GM23248 (cell line): ENCODE measurements at places on chromosomes 16 and 17.

DNA sequence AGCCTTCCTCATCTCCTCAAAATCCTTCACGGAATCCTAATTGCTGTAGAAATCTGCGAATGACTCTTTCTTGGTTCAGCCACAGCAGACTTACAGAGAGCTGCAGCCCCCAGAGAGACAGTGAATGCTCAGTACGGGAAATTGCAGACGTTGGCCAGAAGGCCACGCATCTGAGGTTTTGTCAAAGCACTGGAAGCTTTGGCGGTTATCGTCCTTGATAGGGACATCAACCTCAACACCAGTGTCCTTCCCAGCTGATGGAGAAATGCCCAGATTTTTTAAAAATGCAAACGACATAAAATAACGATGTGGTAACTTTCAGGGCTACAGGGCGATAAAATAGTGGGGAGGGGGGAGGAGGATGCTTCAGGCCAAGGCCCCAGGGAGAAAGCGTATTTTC lies 166.6 kb upstream of the CIBAR2 start:
- no peak for DNase-seq

GRCh38 chr16:87250431-87250960 lies 66.7 kb downstream of the C16orf95 start:
- no peak for DNase-seq

- no peak for DNase-seq
Observed at GRCh38 chr16:70258065-70258464, 6.3 kb upstream of the EXOSC6 start.

- DNase-seq, result peak; percentile 22
Observed at GRCh38 chr17:8572764-8573163, 57.8 kb downstream of the MYH10 start.

GRCh38 chr17:39555368-39555767 lies 52.4 kb downstream of the NEUROD2 start:
- DNase-seq, result no peak

- peak; percentile 34 for DNase-seq
Observed at GRCh38 chr16:75022567-75022966, 23.7 kb downstream of the ZNRF1 start.

DNA sequence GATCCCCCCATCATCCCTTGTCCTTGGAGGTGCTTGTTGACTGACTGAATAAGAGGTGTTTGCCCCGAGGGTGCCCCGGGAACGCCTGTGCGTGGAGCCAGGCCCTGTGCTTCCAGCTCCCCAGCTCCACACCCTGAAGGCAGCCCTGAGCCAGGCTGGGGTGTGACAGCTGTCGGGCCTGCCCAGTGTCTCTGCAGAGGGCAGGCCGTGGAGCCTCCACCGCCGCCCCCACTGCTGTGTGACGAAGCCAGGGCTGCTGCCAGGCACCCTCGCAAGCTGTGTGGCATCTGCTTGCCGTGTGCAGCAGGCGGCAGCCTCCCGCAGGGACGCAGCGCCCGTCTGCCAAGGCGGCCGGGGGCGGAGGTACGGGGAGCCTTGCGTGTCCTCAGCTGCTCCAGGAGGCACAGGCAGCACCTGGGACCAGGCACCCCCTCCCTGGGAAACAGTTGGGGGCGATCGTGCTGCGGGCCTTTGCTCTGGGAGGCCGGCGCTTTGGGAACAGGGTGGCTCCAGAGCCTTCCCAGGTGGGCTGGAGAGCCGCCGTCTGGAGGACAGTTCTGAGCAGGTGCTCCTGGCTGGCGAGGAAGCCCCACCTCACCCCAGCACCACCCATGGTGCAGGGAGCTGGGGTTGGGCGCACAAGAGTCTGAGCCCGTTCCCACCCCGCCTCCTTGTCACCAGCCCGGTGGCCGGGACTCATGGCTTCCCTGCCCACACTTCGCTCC lies 26.6 kb downstream of the GSE1 start:
- DNase-seq, result peak; percentile 57

DNA sequence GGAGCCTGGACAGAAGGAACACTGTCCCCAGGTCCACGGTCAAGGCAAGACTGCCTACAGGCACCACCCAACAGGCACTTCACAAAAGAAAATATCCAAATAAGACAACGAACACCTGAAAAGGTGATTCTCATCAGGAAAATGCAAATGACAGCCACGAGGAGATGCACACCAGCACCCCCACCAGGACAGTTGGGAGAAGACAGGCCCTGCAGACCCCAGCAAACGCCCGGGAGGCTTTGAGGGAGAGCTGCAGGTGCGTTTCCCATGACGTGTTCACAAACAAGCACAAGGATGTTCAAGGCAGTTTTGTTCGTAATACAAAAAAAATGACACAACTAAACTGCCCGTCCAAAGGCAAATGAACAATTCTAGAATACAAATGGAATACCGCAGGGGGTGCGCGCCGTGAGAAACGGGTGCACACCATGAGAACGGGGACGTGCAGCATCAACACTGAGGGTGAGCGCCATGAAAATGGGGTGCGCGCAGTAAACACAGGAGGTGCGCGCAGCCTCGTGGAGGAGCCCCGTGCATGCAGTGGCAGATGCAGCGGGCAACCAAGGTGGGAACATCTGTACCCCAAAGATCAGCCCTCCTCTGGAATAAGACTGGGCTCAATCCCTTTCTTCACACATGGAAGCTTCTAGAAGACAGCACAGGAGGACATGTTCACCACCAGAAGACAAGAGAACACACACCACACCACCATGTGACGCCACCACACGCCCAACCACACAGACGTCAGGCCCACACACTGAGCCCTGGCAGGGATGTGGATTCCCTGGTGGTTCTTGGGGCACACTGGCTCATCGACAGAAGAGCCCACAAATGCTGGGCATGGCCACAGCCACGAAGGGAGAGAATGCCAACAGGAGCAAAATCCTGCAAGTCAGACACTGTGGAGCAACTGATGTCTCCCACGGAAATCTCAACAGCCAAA lies 91.2 kb downstream of the ZNF778 start:
- DNase-seq, result no peak

DNA sequence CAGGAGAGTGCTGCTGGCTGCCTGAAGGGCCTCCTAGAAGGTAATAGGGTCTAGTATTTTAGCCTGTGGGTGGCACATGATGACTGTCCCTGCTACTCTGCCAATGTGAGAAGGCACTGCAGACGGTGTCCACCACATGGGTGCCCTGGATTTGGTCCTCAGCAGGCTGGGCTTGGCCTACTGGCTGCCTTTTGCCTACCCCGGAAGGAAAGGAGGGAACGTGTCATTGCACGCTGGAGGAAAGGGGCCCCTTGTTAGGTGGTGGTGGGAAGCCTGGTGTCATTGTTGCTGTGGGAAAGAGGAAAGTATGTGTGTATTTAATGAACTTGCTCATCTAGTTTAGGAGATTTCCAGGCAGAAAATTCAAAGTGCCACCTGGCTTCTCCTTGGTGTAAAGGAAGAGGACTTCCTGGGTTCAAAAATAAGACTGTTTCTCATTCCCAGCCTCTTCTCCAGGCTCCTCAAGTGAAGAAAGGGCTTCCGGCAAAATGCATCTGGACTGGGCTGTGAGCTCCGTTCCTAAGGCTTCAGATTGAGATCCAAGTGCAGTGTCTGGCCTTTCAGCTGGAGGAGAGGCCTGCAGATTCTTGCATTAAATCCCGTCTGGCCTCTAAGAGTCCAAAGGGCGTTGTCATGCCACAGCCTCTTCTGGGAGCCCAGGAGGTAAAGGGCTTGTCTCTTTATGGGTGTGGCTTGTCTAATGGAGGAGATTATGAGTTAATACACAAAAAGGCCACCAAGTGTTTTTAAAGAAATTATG lies 55.1 kb downstream of the RPTOR start:
- peak; percentile 46 for DNase-seq

GRCh38 chr17:42159796-42160530 lies 5.2 kb upstream of the RAB5C start:
- no peak for DNase-seq

DNA sequence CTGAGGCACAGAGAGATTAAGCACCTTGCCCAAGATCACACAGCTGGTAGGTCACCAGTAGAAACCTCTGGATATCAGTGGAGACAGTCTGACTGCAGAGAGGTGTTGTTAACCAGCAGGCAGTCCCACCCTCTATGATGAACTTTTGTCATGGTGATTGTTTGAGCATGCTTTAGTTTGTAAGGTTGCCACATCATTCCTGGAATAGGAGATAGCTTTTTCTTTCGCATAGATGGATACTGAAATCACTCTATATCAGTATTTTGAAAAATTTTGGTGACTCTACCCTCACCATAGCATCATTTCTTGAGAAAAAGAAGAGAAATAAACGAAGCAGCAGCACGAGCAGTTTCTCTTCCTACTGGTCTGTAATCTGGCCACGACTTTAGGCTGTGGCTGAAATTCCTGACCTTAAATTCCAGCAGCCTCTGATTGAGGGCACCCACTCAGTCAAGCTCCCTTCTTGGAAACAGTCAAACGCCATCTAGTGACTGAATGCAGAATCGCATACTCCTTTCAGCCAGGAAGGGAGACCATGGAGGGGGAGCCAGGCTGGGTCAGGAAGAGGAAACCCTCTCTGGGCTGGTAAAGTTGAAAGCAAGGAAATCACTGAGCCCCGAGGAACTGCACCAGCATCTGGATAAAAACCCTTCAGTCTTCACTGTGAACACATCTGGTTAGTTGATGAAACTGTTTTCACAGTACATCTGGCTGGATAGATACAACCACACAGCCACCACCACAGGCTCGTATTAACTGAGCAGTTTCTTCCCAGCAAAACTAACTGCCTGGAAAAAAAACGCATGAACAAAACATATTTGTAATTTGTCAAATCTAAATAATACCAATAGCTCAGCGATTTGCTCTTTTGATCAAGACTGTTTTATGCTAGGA lies 108.5 kb upstream of the XYLT1 start:
- peak; percentile 82 for DNase-seq

GRCh38 chr17:57515662-57516211 lies 229.4 kb downstream of the CCDC182 start:
- DNase-seq, result peak; percentile 45

GRCh38 chr17:55546991-55547664 lies 35.9 kb upstream of the SMIM36 start:
- peak; percentile 64 for DNase-seq

DNA sequence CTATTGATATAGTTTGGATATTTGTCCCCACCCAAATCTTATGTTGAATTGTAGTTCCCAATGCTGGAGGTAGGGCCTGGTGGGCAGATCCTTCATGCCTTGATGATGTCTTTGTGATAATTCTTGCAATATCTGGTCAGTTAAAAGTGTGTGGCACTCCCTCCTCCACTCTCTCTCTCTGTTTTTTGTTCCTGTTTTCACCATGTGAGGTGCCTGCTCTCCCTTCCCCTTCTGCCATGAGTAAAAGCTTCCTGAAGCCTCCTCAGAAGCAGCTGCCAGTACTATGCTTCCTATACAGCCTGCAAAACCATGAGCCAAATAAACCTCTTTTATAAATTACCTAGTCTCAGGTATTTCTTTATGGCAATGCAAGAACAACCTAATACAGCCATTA lies 47.3 kb downstream of the TOM1L2 start:
- no peak for DNase-seq

- no peak for DNase-seq
Observed at GRCh38 chr16:84937196-84938005, 73.9 kb downstream of the ZDHHC7 start.

GRCh38 chr17:61484174-61484573 lies 32.0 kb downstream of the TBX4 start:
- DNase-seq, result no peak

DNA sequence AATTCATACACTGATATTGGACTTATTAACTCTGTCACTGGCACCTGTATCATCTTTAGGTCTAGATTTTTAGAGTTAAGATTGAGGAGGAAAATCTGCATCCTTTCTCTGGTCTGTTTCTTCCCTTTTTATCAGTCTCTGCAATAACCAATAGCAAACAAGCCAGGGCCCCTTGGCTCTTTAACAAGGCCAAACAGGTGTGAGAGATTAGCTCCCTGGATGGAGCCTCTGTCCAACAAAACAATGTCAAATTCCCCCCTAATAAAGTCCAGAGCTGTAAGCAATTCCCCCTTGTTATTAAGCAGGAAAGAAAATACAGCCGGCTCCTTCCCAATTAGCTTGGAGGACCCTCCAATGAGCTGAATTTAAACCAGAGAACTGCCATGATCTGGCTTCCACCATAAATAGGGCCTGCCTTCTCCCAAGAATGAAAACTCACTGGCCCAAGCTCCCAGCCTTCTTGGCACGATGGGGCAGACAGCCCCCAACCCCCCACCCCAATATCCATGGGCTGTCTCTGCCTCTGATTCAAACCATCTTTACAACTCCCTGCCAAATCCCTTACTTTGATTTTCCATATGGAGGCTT lies 56.1 kb upstream of the SOX9 start:
- DNase-seq, result no peak

- DNase-seq, result peak; percentile 66
Observed at GRCh38 chr17:43661699-43662412, at the start of gene MEOX1. MEOX1 (minus strand) TSS chr17:43661922; CDS start chr17:43661534, 388 bp downstream.

DNA sequence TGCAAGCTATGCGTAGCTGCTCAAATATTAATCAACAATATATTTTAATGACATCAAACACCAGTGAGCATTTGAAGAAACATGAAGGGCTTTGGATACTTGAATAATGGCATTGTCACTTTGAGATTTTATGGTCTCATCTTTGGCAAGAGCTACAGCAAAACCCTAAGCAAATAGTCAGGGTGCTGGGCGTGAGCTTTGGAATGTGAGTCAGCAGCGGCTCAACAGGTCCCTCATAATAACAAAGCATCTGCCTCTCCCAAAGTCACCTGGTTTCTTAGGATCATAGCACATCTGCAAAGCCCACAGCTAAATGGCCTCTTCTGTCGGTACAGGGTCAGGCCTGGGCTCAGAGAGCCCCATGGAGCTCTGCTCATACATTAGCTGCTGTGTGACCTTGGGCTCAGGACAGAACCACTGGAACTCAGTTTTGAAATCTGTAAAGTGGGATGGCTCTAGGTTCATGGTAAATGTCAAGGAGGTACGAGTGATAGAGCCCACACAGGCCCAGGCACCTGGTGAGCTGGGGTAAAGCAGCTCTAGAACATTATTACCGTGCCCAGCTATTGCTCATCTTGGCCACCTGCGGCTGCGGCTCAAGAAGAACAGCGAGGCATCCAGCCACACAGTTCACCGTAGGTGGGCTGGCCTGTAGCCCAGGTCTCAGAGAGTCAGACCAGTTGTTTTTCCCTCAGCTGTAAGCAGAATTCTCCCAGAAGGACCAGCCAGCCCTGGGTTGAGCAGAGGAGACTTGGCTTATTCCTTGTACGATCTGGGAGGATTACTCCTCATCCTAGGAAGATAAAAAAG lies 544.5 kb upstream of the CDH11 start:
- DNase-seq, result no peak

DNA sequence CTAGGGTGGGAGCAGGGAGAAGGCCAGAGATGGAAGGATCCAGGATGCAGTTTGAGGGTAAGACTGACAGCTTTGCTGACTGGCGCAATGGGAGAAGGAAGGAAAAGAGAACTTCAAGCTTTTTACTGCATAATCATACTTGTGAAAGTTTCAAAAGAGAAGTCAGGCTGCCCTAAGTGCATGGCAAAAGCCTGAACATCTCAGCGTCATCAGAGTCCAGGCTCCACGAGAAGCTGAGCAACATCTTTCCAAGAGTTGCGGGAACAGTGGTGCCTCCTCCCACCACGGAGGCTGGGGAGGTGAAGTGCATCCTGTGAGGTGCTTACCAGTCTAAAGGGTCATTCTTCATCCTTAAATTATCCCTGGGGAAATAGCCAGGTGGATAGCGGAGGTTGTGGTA lies 26.9 kb upstream of the SLC38A8 start:
- DNase-seq, result no peak

- DNase-seq, result no peak
Observed at GRCh38 chr17:9705745-9706144, 60.4 kb downstream of the USP43 start.
